NCI-H1048 (cell line): ENCODE measurements at places on chromosomes 6 and 20.

- DNase-seq, result no peak
Observed at GRCh38 chr6:101477436-101477835, 83.9 kb downstream of the GRIK2 start.

DNA sequence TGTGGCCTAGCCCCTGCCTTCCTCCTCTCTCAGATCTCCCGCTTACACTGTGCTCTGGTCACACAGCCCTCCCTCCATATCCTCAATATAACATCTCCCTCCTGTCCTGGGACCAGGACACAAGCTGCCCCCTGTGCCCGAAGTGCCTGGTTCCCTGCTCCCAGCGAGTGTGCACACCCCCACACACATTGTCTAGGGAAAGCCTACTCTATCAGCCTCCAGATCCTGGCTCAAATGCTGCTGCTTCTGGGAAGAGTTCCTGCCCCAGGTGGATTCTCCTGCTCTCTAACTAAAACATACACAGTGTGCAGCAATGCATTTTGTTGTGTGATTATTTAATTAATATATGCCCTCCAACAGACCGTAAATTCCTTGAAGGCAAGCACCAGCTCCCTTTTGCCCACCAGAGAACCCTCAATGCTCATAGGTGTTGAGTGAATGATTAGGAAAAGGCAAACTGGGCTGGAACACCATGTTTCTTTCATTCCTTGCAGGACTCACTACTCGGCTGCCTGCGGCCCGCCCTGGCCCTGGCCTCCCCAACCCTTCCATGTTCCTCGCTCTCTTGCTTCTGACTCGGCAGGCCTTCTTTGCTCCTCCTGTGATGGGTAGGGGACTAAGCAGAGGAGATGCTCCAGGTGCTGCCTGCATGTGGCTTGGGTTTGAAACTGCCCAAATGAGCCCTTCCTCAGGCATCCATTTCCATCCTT is 194.6 kb downstream of the ZDHHC14 start:
- no peak for DNase-seq

DNA sequence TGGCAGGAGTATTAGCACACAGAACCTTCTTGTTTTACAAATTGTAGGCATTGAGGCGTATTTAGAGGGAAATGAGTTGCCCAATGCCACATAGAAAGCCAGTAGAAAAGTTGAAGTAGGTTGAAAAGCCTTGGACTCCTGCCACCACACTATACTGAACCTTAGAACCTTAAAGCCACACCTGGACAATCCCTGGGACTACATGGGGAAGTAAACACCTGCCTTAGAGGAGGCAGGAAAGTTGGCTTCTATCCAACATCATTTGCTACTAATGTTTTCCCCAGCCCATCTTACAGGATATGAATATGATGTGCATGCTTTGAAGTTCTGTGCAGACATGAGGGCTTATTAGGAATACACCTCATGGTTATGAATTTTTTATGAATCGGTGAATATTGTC is 5.3 kb upstream of the EPPIN start:
- DNase-seq, result no peak

GRCh38 chr6:10343320-10343719 is 71.6 kb downstream of the TFAP2A start:
- DNase-seq, result no peak

GRCh38 chr6:110255211-110255750 is 75.1 kb downstream of the CDC40 start:
- DNase-seq, result no peak
